ENCODE measurements at places on chromosomes 1 and 21. TPM values are rescaled to one million over a fixed set of nuclear protein-coding genes. Genes with fewer than 3 reads are reported as not detected.

GNG5 gene
- total RNA-seq: 126 TPM

U2AF1 gene
- 11.6 TPM for total RNA-seq

ANKRD35 gene
- total RNA-seq: 0.23 TPM

IL10RB gene
- 24.7 TPM for total RNA-seq

IVL gene
- total RNA-seq: not detected

CCNL2 gene
- 124 TPM for total RNA-seq

CTSE gene
- not detected for total RNA-seq

WNT3A gene
- total RNA-seq: not detected

PPM1J gene
- total RNA-seq: 0.59 TPM

KRTAP13-2 gene
- not detected for total RNA-seq

RHD gene
- not detected for total RNA-seq

KCNT2 gene
- not detected for total RNA-seq

TRAF5 gene
- total RNA-seq: 63.8 TPM

CHML gene
- total RNA-seq: 18.7 TPM

AUNIP gene
- total RNA-seq: 9.5 TPM

CRNN gene
- total RNA-seq: not detected

FAAH gene
- total RNA-seq: 2.4 TPM

TACSTD2 gene
- 0.07 TPM for total RNA-seq

LAMC1 gene
- total RNA-seq: 0.39 TPM

PTGFRN gene
- 19.1 TPM for total RNA-seq

BRINP3 gene
- total RNA-seq: not detected

GJA5 gene
- total RNA-seq: not detected

HES3 gene
- not detected for total RNA-seq

TCP10L gene
- 1.3 TPM for total RNA-seq

SFT2D2 gene
- 106 TPM for total RNA-seq

SLAMF7 gene
- 5.5 TPM for total RNA-seq

SLAMF1 gene
- total RNA-seq: 74.6 TPM

BATF3 gene
- total RNA-seq: 249 TPM

ARHGEF11 gene
- total RNA-seq: 2.2 TPM

RNF207 gene
- 58.4 TPM for total RNA-seq

SEC22B gene
- total RNA-seq: 21.8 TPM

FAM72D gene
- total RNA-seq: 7.9 TPM

KCNE1 gene
- 0.46 TPM for total RNA-seq

VSIG8 gene
- total RNA-seq: not detected

ARTN gene
- 0.39 TPM for total RNA-seq

MRPL20 gene
- total RNA-seq: 143 TPM

OVAAL gene
- total RNA-seq: not detected

LHX4 gene
- total RNA-seq: not detected

RBM11 gene
- 0.50 TPM for total RNA-seq

BGLAP gene
- 2.2 TPM for total RNA-seq

C1orf105 gene
- not detected for total RNA-seq

UBE2U gene
- total RNA-seq: not detected

MYBPH gene
- total RNA-seq: not detected

LRRC7 gene
- total RNA-seq: not detected

TMED5 gene
- total RNA-seq: 58.6 TPM
